ENCODE measurements at places on chromosomes 1 and 21. TPM values are rescaled to one million over a fixed set of nuclear protein-coding genes. Genes with fewer than 3 reads are reported as not detected.

FALEC gene
- total RNA-seq, result not detected

DYNLT5 gene
- 0.98 TPM for total RNA-seq

SLC9C2 gene
- total RNA-seq, result not detected

RAD54L gene
- 8.1 TPM for total RNA-seq

HMGCS2 gene
- total RNA-seq, result 22.8 TPM

- no peak for DNase-seq
- H3K27me3 ChIP-seq, result no peaks in the 10 kb centered on the region
- no peak overlapping the region for H3K27ac ChIP-seq
- no peaks in the 10 kb centered on the region for H3K36me3 ChIP-seq
- H3K4me1 ChIP-seq, result no peaks in the 10 kb centered on the region
Observed at GRCh38 chr1:87170931-87171598, 157.6 kb upstream of the LMO4 start.

- no peak overlapping the region for H3K27ac ChIP-seq
- DNase-seq, result no peak
Observed at GRCh38 chr21:35227786-35228185, 178.7 kb upstream of the RUNX1 start.

- H3K4me3 ChIP-seq, result no peak overlapping the region
- no peaks in the 10 kb centered on the region for H3K27me3 ChIP-seq
- peaks cover 32% of the 10 kb centered on the region for H3K36me3 ChIP-seq
- no peak for DNase-seq
- H3K27ac ChIP-seq, result no peak overlapping the region
Observed at GRCh38 chr1:54875000-54875399, 12.0 kb downstream of the DHCR24 start.

DNA sequence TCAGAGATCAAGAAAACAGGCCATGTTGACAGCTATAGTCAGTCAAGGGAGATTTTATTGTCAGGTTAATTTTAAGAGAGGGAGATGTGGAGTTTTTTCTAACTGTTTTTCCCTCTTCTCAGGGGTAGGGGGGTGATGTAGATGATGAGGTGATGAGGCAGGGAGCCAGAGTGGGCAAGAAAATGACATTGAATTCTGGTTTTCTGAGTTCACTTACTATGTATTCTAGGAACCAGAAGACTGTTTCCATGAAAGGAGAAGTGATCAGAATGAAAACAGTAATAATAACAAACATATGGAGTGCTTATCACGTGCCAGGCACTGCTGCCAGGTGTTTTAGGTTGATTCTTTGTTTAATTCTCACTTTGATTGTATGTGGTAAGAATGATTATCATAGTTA is 40.2 kb downstream of the CASQ2 start:
- DNase-seq, result no peak
- no peaks in the 10 kb centered on the region for H3K36me3 ChIP-seq
- H3K27me3 ChIP-seq, result no peaks in the 10 kb centered on the region
- H3K27ac ChIP-seq, result peak overlapping the region; percentile 81

DNA sequence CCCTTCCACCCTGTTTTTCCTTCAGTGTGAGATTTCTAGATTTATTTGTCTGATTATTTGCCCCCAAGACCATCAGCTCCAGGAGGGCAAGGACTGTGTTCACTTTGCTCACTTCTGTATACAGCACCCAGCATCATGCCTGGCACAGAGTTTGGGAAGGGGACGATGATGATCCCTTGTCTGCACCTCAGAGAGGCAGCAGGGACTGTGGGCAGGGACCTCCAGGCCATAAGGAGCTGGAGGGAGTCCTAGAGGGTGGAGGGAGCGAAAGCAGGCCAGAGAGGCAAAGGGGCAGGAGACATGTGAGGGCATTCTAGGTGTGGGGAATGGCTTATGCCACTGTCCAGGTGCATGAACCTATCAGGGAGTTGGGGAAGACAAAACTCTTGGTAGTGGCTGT is 32.8 kb downstream of the H3-3A start:
- no peak overlapping the region for H3K4me3 ChIP-seq
- H3K27ac ChIP-seq, result no peak overlapping the region
- H3K36me3 ChIP-seq, result no peaks in the 10 kb centered on the region
- no peak for DNase-seq
- peaks cover 4% of the 10 kb centered on the region for H3K4me1 ChIP-seq
- no peaks in the 10 kb centered on the region for H3K27me3 ChIP-seq

DNA sequence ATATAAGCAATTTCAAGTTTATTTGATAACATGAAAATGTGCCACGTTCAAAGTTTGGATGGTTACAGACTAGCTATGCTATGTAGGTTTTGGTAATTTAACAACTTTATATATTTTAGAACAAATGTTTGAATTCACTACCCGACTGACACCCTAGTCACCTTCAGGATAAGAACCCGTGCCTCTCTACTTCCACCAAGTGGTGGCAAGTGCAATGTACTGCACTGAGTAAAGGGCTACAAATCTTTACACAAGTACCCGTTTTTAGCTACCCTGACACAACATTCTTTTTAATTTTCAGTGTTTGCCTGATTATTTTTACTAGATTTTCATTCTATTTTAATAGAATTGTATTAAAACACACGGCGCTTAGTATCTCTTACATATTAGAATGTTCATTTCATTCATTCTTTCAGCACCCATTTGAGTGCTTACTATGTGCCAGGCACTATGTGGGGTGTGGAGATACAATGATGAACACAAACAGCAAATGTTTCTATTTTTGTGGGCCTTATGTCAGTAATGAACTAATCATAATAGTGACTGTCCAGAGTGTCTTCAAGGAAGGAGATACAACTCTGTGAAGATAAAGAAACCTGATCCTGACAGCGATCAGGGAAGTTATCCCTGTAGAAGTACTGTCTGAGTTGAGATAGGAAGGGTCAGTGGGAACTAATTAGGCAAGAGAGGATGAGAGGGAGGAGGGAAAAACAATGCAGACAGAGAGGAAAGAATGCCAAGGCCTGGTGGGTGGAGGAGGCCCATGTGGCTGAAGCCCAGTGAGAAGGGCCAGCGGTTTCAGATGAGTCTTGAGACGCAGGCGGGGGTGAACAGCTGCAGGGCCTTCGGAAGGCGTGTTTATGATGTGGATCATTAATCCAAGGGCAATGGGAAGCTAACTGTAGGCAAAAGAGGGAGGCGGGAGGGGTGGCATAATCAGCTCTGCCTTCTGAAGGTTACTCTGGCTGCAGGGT is 3.8 kb downstream of the LCA5L start:
- no peaks in the 10 kb centered on the region for H3K27me3 ChIP-seq
- H3K4me1 ChIP-seq, result peaks cover 13% of the 10 kb centered on the region
- H3K4me3 ChIP-seq, result no peak overlapping the region
- no peak overlapping the region for H3K27ac ChIP-seq

GRCh38 chr1:1080951-1081310 is 6.8 kb upstream of the RNF223 start:
- no peak overlapping the region for H3K4me3 ChIP-seq
- no peak overlapping the region for H3K27ac ChIP-seq
- H3K36me3 ChIP-seq, result no peaks in the 10 kb centered on the region
- DNase-seq, result no peak

GRCh38 chr1:18511874-18512150 is 31.1 kb downstream of the KLHDC7A start:
- H3K4me1 ChIP-seq, result no peaks in the 10 kb centered on the region
- no peaks in the 10 kb centered on the region for H3K27me3 ChIP-seq
- no peak for DNase-seq
- no peaks in the 10 kb centered on the region for H3K36me3 ChIP-seq
- no peak overlapping the region for H3K27ac ChIP-seq
- H3K4me3 ChIP-seq, result no peak overlapping the region

DNA sequence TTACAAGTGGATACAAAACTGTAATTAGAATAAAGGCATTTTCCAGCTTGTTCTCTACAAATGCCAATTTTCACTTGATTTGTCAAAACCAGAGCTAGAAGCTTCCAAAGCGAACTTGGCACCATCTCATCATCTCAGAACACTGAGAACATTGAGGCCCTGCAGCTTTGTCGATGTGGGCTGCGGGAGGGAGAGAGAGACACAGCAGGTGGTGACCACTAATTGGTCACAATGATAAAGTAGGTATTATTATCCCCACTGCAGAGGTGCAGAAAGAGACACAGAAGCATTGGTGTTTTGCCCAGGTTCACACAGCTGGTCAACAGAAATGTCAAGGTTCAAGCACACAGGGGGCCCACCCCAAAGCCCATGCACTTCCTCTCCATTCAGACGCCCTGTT is 72.2 kb upstream of the KRTAP19-8 start:
- no peak overlapping the region for H3K4me3 ChIP-seq
- no peak overlapping the region for H3K27ac ChIP-seq
- no peaks in the 10 kb centered on the region for H3K27me3 ChIP-seq
- H3K36me3 ChIP-seq, result no peaks in the 10 kb centered on the region

DNA sequence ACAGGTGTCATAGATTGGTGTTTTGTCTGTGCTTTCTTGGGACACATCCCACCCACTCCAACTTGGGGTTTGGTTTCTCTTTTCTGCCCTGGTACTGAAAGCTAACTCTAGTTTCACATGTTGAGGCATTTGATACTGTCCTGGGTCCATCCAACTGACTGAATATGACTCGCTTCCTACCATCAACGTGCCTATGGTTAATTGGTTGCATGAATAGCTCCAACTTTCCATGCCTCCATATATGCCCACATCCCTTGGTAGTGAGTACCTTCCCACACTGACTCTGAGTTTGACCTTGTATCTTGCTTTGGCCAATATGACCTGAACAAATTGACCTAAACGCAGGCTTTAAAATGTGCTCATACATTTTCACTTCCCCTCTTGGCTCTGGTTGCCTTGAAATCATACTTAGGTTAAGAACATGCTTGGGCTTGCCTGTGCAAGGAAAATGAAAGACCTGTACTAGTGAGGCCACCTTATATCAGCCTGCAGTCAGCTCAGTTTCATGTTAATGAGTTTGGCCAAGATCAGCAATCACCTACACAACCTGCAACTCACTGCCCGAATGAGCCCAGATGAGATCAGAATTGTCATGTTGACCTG is 81.0 kb upstream of the KCNK2 start:
- no peaks in the 10 kb centered on the region for H3K36me3 ChIP-seq
- no peaks in the 10 kb centered on the region for H3K27me3 ChIP-seq
- no peak overlapping the region for H3K27ac ChIP-seq
- no peak for DNase-seq

- H3K4me3 ChIP-seq, result no peak overlapping the region
- no peak overlapping the region for H3K27ac ChIP-seq
- peaks cover 21% of the 10 kb centered on the region for H3K36me3 ChIP-seq
- no peak for DNase-seq
- no peaks in the 10 kb centered on the region for H3K27me3 ChIP-seq
Observed at GRCh38 chr21:41805038-41805437, 38.2 kb upstream of the RIPK4 start.

GRCh38 chr1:64539781-64540218 is 69.9 kb downstream of the CACHD1 start:
- peak overlapping the region; percentile 60 for H3K27ac ChIP-seq
- peak overlapping the region; percentile 27 for H3K4me3 ChIP-seq
- H3K36me3 ChIP-seq, result no peaks in the 10 kb centered on the region
- H3K27me3 ChIP-seq, result no peaks in the 10 kb centered on the region

GRCh38 chr1:31900790-31901189 is 37.4 kb downstream of the PTP4A2 start:
- H3K27ac ChIP-seq, result no peak overlapping the region
- H3K36me3 ChIP-seq, result no peaks in the 10 kb centered on the region
- no peak for DNase-seq
- no peaks in the 10 kb centered on the region for H3K4me1 ChIP-seq
- H3K27me3 ChIP-seq, result no peaks in the 10 kb centered on the region

GRCh38 chr1:157001304-157001703 is 44.2 kb downstream of the ARHGEF11 start:
- no peak overlapping the region for H3K4me3 ChIP-seq
- no peaks in the 10 kb centered on the region for H3K36me3 ChIP-seq
- DNase-seq, result no peak
- peaks cover 8% of the 10 kb centered on the region for H3K4me1 ChIP-seq
- H3K27me3 ChIP-seq, result no peaks in the 10 kb centered on the region

DNA sequence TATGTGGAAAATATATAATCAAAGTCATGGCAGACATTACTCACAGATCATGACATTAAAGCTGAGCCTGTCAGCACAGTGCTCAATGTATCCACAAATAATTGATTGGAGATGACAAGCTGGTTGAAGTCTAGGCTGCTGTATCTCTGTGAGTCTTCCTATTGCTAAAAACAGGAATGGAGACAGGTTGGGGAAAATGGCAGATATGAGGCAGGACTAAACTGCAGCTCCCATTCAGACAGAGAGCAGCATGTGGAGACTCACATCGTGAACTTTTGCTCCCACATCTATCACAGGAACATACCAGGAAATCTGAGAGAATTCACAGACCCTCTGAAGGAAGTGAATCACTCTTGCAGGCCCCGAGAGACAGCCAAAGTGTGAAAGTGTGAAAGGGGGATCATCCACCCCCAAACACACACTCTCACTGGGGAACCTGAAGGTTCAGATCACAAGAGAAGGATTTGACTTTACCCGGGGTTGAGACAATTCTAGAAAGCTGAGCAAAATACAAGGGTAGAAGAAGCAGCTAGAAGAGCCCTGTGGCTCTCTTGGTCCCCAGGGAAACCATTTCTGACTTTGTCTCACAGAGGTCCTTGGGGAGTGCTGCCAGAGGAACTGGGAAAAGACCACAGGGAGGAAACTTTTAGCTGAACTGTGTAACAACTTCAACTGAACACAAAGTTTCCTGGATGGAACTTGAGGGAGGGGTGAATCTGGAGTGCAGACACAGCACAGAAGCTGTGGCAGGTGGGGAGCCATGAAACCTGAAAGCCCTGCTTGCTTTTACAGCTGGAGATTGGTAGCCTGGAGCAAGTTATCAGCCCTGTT is 173.4 kb downstream of the S1PR1 start:
- H3K36me3 ChIP-seq, result no peaks in the 10 kb centered on the region
- H3K27ac ChIP-seq, result no peak overlapping the region
- H3K4me1 ChIP-seq, result no peaks in the 10 kb centered on the region
- H3K4me3 ChIP-seq, result no peak overlapping the region
- no peaks in the 10 kb centered on the region for H3K27me3 ChIP-seq
